ENCODE measurements at places on chromosomes 11 and 22.

GRCh38 chr11:94705419-94705818, 62.7 kb upstream of the AMOTL1 start:
- no peak for DNase-seq

DNA sequence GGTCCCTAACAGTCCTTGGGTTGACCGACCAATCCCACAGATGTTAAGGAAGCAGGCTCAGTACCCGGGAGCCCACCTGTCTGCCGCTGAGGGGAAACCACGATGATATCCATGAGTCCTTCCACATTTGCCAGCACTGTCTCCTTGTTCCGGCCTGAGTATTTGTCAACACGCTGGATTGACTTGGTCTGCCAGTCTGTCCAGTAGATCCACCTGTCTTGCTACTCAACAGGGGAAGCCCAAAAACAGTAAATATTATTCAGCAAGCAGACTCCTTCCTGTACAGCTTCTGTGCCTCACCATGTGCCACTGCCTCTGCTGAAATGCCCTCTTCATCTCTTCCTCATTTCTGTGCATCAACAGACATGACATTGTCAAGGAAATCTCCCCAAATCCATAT, 22.8 kb upstream of the CKAP5 start:
- no peak for DNase-seq

DNA sequence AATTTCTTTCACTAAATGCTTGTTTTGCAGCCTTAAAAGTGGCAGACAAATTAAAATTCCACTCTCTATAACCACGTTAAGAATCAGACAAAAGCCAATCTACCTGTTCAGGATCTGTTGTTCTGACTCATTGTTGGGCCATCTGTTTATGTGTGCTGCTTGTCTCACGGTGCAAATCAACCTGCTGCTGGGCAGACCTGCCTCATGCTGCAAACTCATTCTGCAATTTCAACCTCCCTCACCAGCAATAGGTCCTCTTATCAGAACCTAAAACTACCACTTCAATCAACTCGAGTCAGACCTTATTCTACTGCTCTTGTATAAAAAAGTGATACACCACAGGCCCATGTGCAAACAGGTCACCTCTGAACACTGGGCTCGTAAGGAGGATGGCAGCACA, 75.1 kb downstream of the LARGE2 start:
- peak; percentile 19 for DNase-seq

DNA sequence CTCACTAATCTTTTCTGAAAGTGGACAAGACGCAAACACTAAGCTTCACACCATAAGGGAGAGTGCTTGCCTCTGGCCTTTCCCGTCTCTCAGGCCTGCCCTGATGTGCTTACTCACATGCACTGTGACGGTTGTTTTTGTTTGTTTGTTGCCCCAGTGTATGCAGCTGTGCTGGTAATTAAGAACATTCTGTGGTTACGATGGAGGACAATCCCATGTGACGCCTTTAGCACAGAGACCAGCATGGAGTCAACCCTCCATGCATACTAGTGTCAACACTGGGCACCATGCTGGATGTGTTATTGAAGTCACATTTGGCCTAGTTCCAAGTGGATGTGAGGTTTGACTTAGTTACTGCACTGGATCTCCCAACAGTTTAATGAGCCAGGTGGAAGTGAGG, 27.8 kb upstream of the CDON start:
- DNase-seq: no peak

- DNase-seq: no peak
Measured at GRCh38 chr11:17603056-17603825, 56.2 kb downstream of the OTOG start.

DNA sequence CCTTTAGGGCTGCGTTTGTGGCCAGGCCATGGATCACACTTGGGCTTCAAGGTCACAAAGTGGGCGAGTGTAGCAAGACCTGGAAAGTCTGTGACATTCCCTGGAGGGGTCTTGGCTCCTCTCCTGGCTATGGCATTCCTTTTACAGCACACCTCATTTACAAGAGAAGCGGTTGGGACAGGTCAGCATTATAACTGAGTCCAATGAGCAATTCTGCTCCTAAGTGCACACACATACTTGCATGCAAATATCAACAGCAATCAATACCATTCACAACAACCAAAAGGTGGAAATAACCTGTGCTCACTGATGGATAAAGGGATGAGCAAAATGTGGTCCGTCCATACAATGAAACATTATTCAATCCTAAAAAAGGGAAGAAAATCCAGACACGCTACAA, 298.2 kb downstream of the CTTN start:
- DNase-seq: no peak

DNA sequence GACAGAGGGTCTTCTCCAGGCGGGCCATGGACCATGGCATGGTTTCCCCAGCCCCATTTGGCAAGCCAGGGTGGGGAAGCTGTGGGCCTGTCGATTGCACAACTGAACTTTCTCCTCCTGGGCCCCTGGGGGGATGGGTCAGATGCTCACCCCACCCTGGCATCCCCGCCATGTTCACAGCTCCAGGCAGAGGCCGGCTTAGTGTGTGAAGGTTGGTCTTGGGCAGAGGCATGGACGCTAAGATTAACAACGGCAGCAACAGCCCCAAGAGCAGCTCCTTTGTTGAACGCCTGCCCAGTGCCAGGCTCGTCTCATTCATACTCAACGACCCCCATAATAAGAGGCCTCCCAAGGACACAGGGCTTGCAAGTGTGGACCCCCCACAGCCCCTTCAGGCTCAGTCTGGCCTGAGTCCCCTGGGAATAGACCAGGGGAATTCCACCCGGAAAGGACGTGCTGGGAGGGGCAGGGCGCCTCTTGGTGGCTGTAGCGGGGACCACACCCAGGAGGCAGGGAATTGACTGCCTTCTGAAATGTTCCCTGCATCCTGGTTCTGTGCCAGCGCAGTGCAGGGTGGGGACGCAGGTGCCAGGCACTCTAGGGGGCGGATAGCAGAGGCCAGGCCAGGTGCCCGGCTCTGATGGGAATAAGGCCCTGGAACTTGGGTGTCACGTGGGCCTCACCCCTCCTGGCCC, 8.3 kb downstream of the TSPO start:
- no peak for DNase-seq

GRCh38 chr11:125075242-125075625, 12.1 kb downstream of the SLC37A2 start:
- DNase-seq: no peak

DNA sequence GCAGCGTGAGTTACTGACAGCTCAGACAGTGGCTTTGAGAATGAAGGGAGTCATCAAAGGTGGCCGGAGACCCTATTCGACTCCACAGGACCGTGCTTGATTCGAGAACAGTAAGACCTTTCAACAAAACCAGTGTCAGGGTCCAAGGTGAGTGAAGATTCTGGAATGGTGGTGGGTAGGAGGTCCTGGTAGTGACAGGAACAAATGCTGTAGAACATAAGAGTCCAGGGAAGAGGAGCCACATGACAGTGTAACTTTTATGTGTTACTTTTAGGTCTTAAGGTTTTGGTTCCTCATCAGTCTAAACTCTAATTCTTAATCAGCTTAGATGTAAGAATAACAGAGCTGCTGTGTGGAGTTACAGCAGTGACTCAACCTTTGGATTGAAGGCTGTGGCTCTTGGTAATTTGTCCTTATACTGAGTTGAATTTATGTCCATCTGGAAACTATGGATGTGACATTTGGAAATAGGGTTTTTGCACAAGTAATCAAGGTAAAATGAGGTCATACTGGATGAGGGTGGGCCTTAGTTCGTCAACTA, 1.8 kb downstream of the TBC1D22A start:
- DNase-seq: no peak

DNA sequence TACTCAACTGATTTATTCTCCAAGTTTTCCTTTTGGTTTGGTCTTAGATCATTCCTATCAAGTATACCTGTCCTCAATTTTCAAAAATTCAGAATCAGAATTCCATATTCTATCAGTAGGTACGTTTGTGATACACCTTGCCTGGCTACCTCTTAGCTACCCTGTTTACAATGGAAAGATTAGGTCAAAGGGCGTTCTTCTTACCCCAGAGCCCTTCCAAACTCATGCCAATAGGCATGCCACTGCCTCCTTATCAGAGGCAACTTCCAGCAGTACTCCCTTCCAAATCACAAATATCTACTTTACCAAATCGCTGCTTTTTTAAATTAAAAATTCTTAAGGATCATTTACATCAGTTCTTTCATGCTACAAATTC, 1.0 kb downstream of the PATL1 start:
- DNase-seq: no peak

DNA sequence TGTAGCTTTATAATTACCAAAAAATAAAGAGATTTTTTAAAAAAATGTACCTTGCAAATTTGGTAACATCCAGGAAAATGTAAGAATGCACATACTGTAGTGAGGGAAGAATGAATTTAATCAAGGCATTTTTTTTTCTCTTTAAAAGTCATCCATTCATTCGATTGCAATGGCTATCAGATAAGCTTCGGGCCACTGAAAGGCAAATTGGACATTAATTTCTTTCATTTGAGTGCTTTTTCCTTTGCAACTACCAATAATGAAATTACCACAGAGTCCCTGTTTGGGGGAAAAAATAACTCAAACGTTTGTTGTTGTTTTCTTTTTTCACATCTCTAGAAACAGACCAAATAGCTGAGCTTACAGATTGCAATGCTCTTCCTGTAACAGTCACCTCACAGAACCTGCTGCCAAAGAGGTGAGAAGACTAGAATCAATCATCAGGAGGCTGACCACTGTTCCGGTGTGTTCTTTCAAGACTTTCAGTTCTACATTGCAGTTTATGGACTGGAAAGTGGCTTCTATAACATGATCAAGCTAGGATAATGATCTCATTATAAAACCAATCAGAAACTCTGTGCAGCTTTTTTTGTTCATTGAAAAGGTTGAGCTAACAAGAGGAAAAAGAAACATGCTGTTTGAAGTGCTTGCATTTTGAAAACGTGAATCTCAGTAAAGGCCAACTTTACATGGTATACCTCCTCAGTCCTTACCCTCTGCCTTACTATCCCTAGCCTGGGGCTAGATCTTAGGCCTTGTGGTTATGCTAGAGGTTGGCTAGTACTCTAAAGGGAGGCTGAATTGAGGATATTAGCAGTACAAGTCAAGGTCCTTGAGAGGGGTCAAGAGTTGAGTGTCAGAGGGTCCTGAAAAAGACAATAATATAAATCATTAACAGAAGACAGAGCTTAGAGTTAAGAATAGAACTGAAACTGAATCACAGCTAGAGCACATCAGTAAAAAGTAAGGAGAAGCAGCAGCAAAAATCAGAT, 1276.1 kb downstream of the LRRC4C start:
- DNase-seq: peak; percentile 70

DNA sequence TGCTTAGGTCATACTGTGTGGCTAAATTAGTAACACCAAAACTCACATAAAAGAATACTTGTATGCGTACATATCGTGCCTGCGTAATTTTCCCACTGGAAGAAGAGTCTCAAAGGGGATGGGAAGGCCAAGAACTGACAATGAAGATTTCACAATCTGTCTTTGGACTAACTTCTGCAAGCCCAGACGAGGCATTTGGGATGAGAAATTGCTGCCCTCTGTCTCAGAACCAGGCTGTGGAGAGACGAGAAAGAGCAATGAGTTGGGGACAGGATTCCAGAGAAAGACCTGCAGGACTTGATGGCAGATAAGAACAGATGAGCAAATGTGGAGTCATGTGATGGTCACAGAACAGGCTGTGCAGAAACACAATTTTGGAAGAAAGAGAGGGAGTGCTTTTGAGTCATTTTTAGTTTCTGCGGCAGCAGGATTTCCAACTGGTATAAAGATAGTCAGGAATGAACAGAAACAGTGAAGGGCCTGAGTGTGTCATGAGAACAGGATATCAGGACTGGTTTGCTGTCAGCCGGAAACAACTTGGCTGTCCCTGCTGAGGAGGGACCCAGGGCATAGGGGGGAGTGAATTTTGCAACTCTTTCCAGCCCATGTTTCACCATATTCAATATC, 82.7 kb upstream of the CTSC start:
- no peak for DNase-seq

DNA sequence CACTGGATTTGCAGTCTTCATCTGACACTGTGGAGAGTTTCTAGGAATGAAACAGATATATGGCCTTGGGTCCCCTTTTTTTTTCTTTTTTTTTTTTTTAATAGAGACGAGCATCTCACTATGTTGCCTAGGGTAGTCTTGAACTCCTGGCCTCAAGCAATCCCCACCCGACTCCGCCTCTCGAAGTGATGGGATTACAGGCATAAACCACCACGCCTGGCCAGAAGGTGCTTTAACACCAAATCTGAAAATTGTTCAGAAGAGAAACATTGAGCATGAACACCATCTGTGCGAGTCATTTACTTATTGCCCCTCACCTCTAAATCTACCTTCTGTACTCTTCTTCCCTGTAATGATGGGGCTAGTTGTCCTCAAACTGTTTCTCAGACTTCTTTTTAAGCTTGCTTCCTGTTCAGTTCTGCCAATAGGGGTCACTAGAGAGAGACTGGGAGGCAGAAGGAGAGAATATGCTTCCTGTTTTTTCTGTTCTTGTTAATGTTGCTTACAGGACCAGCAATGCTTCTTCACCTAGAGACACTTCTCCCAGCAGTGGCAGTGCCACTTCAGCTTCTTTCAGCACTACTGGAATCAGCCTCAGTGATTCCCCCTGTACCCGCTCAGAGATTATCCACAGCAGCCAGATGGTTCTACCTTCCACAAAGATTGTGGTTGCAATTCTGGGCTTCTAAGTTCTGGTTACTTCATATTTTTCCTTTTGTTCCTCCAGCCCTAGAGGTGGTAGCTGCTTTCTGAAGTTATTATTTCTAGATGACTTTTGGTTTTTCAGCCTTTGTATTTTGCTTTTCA, 20.8 kb upstream of the ZBED5 start:
- DNase-seq: peak; percentile 79

- no peak for DNase-seq
Measured at GRCh38 chr11:101745756-101746155, 161.9 kb upstream of the TRPC6 start.

GRCh38 chr11:112822478-112823274, 138.5 kb upstream of the NCAM1 start:
- DNase-seq: peak; percentile 9

- no peak for DNase-seq
Measured at GRCh38 chr11:81959341-81959740, 774.3 kb downstream of the FAM181B start.

GRCh38 chr11:97332271-97332670, 942.5 kb downstream of the JRKL start:
- DNase-seq: no peak

DNA sequence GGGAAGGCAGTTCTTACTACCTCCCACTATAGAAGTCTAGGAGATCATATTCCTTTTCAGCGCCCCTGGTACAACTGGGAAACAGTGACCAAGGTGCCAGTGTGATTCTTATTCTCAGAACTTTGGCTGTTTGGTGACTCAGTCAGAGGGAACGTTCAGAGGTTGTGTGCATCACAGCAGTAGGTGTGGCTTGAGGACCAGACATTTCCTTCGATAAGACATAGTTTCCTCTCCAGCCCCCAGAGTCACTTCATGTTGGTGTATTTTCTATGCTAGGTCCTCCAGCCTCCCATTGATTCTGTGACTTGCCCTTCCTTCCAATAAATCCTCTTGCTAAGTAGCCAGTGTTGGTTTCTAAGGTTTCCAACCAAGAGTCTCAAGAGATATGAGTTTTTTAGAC, 171.9 kb upstream of the MPPED2 start:
- DNase-seq: peak; percentile 6

DNA sequence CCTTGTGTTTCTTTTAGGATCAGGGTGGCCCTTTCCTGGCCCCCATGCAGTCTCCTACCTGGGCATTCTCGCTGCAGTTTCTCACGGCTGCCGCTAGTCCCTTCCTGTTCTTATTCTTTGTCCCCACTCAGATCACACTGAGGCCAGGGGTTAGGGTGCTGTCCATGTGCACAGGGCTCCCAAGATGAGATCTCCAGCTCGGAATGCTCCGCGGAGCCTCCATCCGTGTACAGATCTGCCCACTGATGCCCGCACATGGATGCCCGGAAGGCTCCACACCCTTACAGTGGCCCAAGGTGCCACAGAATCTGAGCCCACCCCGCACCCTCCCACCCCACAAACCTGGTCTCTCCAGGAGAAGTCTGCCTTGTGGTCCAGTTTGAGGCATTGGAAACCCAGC, 457.3 kb downstream of the TBC1D22A start:
- no peak for DNase-seq

All from renal cortical epithelial cell (primary cell).